ENCODE measurements at places on chromosomes 13 and 19. TPM values are rescaled to one million over a fixed set of nuclear protein-coding genes. Genes with fewer than 3 reads are reported as not detected.

ZIM2 gene
- 7.8 TPM for total RNA-seq

RDH8 gene
- not detected for total RNA-seq

GAPDHS gene
- total RNA-seq = not detected

FFAR1 gene
- not detected for total RNA-seq

KEAP1 gene
- total RNA-seq = 38.5 TPM

Data from parietal lobe (tissue), 2 donors.